ENCODE measurements at places on chromosomes 3 and 15. TPM values are rescaled to one million over a fixed set of nuclear protein-coding genes. Genes with fewer than 3 reads are reported as not detected.

Gene CCR9
- 0.08 TPM for total RNA-seq

Gene PLIN1
- 1.4 TPM for total RNA-seq

Gene SEMA3B
- total RNA-seq = 60.1 TPM

Gene FAM107A
- 7.1 TPM for total RNA-seq

Gene GABRR3
- total RNA-seq = not detected

Gene NANOGP8
- 1.0 TPM for total RNA-seq

Gene STRA6
- total RNA-seq = 2.4 TPM

Gene CPLX3
- total RNA-seq = not detected

Gene LDHAL6B
- not detected for total RNA-seq

Gene CSNK1G1
- 8.3 TPM for total RNA-seq

Gene IP6K1
- total RNA-seq = 52.0 TPM

Gene GOLGA8T
- total RNA-seq = 0.71 TPM

Gene ATP13A5
- total RNA-seq = not detected

Gene PRSS50
- 0.12 TPM for total RNA-seq

Gene CD96
- 1.2 TPM for total RNA-seq

GRCh38 chr3:120432150-120432860 lies 18.5 kb downstream of the FSTL1 start:
- no peaks in the 10 kb centered on the region for H3K36me3 ChIP-seq
- H3K4me1 ChIP-seq = peaks cover 28% of the 10 kb centered on the region
- H3K27me3 ChIP-seq = no peaks in the 10 kb centered on the region
- H3K4me3 ChIP-seq = no peak overlapping the region
- H3K27ac ChIP-seq = no peak overlapping the region

GRCh38 chr15:56537881-56538280 lies 72.9 kb upstream of the MNS1 start:
- no peaks in the 10 kb centered on the region for H3K36me3 ChIP-seq
- no peak overlapping the region for H3K4me3 ChIP-seq
- no peak for DNase-seq
- no peaks in the 10 kb centered on the region for H3K27me3 ChIP-seq

DNA sequence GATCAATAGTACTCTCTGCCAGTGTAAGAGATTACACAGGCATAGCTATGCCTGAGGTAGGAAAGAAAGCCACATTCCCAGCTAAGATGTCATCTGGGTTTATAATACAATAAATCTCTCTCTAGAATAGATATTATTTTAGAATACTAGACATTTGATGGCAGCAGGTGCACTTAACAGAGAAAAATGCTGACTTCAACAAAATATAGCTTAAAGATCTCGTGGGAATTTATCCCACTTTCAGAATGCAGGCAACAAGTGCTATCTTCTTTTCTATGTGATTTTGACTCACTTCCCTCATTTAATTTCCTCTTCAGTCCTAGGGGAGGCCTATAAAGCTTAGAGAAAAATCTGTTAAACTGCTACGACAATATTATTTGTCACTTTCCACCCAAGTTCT lies 60.9 kb upstream of the FSIP1 start:
- H3K36me3 ChIP-seq = no peaks in the 10 kb centered on the region
- H3K4me1 ChIP-seq = no peaks in the 10 kb centered on the region
- H3K27ac ChIP-seq = no peak overlapping the region
- no peak overlapping the region for H3K4me3 ChIP-seq

DNA sequence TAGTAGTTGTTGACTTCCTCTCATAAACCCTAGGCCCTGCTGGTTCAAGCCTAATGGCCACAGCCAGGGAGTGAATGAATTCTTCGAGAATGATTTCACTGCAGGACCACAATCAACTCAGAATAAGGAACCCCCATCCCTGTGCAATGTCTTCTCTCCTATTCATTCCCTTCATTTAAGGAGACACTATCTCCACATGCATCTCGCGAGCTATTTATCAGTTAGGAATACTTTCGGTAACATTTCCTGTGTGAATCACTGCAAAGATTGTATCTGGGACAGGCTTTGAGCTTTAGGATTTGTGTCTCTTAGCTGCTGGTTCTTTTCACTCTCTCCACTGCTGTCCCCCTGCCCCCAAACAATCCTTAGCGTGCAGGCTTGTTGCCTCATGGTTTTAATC lies 94.4 kb downstream of the MYLK start:
- no peak overlapping the region for H3K27ac ChIP-seq
- H3K36me3 ChIP-seq = no peaks in the 10 kb centered on the region
- no peak for DNase-seq
- no peaks in the 10 kb centered on the region for H3K4me1 ChIP-seq

- no peaks in the 10 kb centered on the region for H3K27me3 ChIP-seq
- no peak for DNase-seq
- no peaks in the 10 kb centered on the region for H3K4me1 ChIP-seq
- no peaks in the 10 kb centered on the region for H3K36me3 ChIP-seq
Observed at GRCh38 chr15:83153288-83153687, 45.8 kb downstream of the TM6SF1 start.

GRCh38 chr3:30042274-30042859 lies 564.0 kb upstream of the TGFBR2 start:
- H3K36me3 ChIP-seq = no peaks in the 10 kb centered on the region
- no peaks in the 10 kb centered on the region for H3K27me3 ChIP-seq
- no peak overlapping the region for H3K4me3 ChIP-seq
- H3K4me1 ChIP-seq = no peaks in the 10 kb centered on the region

- H3K4me1 ChIP-seq = peaks cover 5% of the 10 kb centered on the region
- H3K36me3 ChIP-seq = no peaks in the 10 kb centered on the region
- no peaks in the 10 kb centered on the region for H3K27me3 ChIP-seq
- H3K4me3 ChIP-seq = no peak overlapping the region
Observed at GRCh38 chr3:51978143-51978502, 3.3 kb downstream of the ABHD14A start.

- H3K27ac ChIP-seq = no peak overlapping the region
- no peak for DNase-seq
- H3K4me1 ChIP-seq = no peaks in the 10 kb centered on the region
- no peaks in the 10 kb centered on the region for H3K27me3 ChIP-seq
- H3K36me3 ChIP-seq = no peaks in the 10 kb centered on the region
Observed at GRCh38 chr3:32818229-32818969, 602 bp downstream of the TRIM71 start.

DNA sequence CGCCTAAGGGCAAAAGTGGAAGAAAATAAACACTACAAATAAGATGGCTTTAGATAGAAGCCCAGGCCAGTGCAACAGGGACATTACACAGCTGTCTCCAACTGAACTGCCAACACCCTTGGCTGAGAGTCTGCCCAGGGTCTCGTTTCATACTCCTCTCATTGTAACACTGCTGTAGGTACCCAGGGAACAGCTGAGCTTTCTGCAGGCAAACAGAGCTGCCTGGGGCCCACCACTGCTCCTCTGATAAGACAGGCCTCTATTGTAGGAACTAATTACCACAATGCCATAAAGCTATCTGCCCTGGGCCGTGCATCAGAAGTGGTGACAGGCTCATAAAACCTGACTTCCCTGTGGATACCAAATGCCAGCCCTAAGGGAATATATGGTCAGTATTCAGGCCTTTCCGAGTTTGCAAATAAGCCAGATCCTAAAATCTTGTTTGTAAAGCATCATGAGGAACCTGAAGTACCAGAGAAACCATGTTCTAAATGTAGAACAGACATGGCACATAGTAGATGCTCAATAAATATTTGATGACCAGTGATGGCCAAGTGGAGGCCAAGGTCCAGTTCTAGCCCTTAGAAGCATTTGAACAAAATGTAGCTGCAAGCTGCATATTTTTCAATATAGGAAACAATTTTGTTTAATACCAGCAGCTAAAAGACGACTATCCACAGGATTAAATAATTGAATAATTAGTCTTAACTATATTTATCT lies 84.3 kb upstream of the NEO1 start:
- no peaks in the 10 kb centered on the region for H3K36me3 ChIP-seq
- no peak for DNase-seq
- H3K27ac ChIP-seq = no peak overlapping the region
- no peak overlapping the region for H3K4me3 ChIP-seq

GRCh38 chr3:71271596-71271995 lies 311.9 kb downstream of the FOXP1 start:
- DNase-seq = no peak
- H3K27ac ChIP-seq = no peak overlapping the region
- H3K4me1 ChIP-seq = no peaks in the 10 kb centered on the region
- H3K27me3 ChIP-seq = no peaks in the 10 kb centered on the region
- no peaks in the 10 kb centered on the region for H3K36me3 ChIP-seq
- H3K4me3 ChIP-seq = no peak overlapping the region

GRCh38 chr3:94092086-94092485 lies 29.2 kb downstream of the NSUN3 start:
- DNase-seq = no peak
- H3K36me3 ChIP-seq = no peaks in the 10 kb centered on the region
- no peak overlapping the region for H3K4me3 ChIP-seq
- no peaks in the 10 kb centered on the region for H3K4me1 ChIP-seq
- no peaks in the 10 kb centered on the region for H3K27me3 ChIP-seq

- H3K27ac ChIP-seq = no peak overlapping the region
- H3K4me3 ChIP-seq = no peak overlapping the region
- no peak for DNase-seq
- peaks cover 4% of the 10 kb centered on the region for H3K4me1 ChIP-seq
Observed at GRCh38 chr3:100047455-100048141, 66.7 kb downstream of the FILIP1L start.

GRCh38 chr3:140854961-140855360 lies 86.7 kb upstream of the SLC25A36 start:
- no peaks in the 10 kb centered on the region for H3K4me1 ChIP-seq
- no peak overlapping the region for H3K4me3 ChIP-seq
- H3K27me3 ChIP-seq = no peaks in the 10 kb centered on the region
- no peak overlapping the region for H3K27ac ChIP-seq
- no peaks in the 10 kb centered on the region for H3K36me3 ChIP-seq
- no peak for DNase-seq

GRCh38 chr3:12785096-12785495 lies 11.4 kb upstream of the CAND2 start:
- no peaks in the 10 kb centered on the region for H3K4me1 ChIP-seq
- no peak overlapping the region for H3K27ac ChIP-seq
- no peak overlapping the region for H3K4me3 ChIP-seq

GRCh38 chr15:78726870-78727551 lies 84.3 kb downstream of the ADAMTS7 start:
- H3K27me3 ChIP-seq = no peaks in the 10 kb centered on the region
- DNase-seq = no peak
- no peaks in the 10 kb centered on the region for H3K4me1 ChIP-seq
- H3K36me3 ChIP-seq = no peaks in the 10 kb centered on the region
- no peak overlapping the region for H3K27ac ChIP-seq

DNA sequence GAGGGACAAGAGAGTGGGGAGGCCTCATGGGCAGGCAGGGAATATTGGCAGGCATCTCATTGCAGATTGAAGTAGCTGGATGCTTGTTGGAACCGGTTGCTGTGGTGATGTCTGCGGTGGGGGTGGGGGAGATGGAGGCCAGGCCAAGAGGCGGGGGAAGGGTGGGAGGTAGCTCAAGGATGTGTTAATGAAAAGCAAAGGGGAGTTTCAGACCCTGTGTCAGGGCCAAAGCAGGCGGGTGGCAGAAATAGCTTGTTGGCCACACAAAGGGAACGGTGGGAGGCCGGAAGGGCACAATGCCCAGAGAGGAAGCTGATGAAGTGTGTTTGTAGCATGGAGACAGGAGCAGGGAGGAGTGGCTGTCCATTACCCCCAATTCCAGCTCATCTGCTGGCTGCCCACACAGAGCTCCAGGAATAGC lies 28.0 kb downstream of the CCDC33 start:
- H3K4me3 ChIP-seq = no peak overlapping the region
- no peaks in the 10 kb centered on the region for H3K27me3 ChIP-seq
- no peaks in the 10 kb centered on the region for H3K4me1 ChIP-seq
- DNase-seq = no peak
- no peaks in the 10 kb centered on the region for H3K36me3 ChIP-seq

- H3K4me3 ChIP-seq = no peak overlapping the region
- DNase-seq = no peak
- H3K27me3 ChIP-seq = no peaks in the 10 kb centered on the region
Observed at GRCh38 chr3:14410106-14410502, 7.7 kb downstream of the SLC6A6 start.

Data from ovary (tissue), 10 donors.